ENCODE measurements at places on chromosomes 11 and 22.

- no peaks in the 10 kb centered on the region for H3K27me3 ChIP-seq
- no peak overlapping the region for H3K27ac ChIP-seq
- peak; percentile 45 for DNase-seq
- H3K4me1 ChIP-seq = no peaks in the 10 kb centered on the region
- H3K4me3 ChIP-seq = no peak overlapping the region
- no peaks in the 10 kb centered on the region for H3K36me3 ChIP-seq
Measured at GRCh38 chr11:117822074-117823033, 2.2 kb downstream of the FXYD2 start.

- no peaks in the 10 kb centered on the region for H3K27me3 ChIP-seq
- peaks cover 19% of the 10 kb centered on the region for H3K4me1 ChIP-seq
- H3K4me3 ChIP-seq = no peak overlapping the region
- peak overlapping the region; percentile 62 for H3K27ac ChIP-seq
- no peak for DNase-seq
- peaks cover 8% of the 10 kb centered on the region for H3K36me3 ChIP-seq
Measured at GRCh38 chr11:66659763-66660162, 17.9 kb downstream of the RBM4B start.

DNA sequence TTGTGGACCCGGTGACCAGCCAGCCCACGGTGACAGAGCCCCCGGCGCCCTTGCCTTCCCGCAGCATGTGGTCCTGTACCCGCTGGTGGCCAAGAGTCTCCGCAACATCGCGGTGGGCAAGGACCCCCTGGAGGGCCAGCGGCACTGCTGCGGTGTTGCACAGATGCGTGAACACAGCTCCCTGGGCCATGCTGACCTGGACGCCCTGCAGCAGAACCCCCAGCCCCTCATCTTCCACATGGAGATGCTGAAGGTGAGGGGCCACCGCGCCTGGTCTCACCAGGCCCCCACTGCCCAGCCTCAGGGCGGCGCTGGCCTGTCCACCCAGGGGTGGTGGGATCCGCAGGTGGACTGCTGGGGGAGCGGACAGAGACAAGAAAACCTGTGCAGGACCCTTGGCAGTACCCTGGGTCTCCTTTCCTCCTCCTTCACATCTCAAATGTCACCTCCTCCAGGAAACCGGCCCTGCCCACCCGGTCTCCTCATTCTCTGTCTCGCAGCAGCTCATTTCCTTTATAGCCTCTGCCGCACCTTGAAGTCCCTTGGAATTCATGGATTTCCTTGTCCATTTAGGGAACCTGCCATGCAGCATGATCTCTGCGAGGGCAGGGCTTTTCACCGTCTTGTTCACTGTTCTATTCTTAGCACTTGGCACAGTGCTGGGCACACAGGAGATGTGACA, 6.5 kb downstream of the AIP start:
- no peaks in the 10 kb centered on the region for H3K27me3 ChIP-seq
- no peak for DNase-seq
- peaks cover 8% of the 10 kb centered on the region for H3K36me3 ChIP-seq
- H3K4me1 ChIP-seq = no peaks in the 10 kb centered on the region
- no peak overlapping the region for H3K4me3 ChIP-seq
- no peak overlapping the region for H3K27ac ChIP-seq

DNA sequence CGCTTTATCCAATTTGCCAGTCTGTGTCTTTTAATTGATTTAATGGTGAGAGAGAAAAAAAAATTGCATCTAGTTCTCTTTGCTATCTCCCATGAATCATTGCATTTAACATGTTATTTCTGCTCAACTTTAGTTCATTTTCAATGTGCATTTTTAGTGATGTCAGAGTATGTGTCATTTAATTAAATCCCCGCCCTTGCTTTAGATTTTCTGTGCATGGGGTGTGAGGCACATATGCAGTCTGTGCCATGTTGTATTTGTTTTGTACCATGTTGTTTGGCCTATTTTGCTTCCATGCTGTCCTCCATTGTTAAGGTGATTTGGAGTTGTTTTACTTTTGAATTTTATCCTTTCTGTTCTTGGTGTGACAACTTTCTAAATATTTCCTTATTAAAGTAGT, 8.3 kb upstream of the NCR3LG1 start:
- H3K27me3 ChIP-seq = no peaks in the 10 kb centered on the region
- no peak overlapping the region for H3K27ac ChIP-seq
- H3K36me3 ChIP-seq = no peaks in the 10 kb centered on the region
- no peak for DNase-seq
- no peaks in the 10 kb centered on the region for H3K4me1 ChIP-seq

All from cardiac muscle cell (in vitro differentiated cells and primary cell).